ENCODE measurements at places on chromosomes 11 and 22. TPM values are rescaled to one million over a fixed set of nuclear protein-coding genes. Genes with fewer than 3 reads are reported as not detected.

ALDH3B2 gene
- 0.55 TPM for total RNA-seq

TMEM223 gene
- 19.8 TPM for total RNA-seq

ZW10 gene
- 25.2 TPM for total RNA-seq

CDC42BPG gene
- total RNA-seq = 2.4 TPM

LINC01488 gene
- total RNA-seq = 0.38 TPM

SGSM1 gene
- 3.6 TPM for total RNA-seq

P2RX6 gene
- total RNA-seq = 2.2 TPM
